ENCODE measurements at places on chromosomes 12 and 14.

- DNase-seq = no peak
Observed at GRCh38 chr12:76976777-76977382, 88.5 kb downstream of the E2F7 start.

DNA sequence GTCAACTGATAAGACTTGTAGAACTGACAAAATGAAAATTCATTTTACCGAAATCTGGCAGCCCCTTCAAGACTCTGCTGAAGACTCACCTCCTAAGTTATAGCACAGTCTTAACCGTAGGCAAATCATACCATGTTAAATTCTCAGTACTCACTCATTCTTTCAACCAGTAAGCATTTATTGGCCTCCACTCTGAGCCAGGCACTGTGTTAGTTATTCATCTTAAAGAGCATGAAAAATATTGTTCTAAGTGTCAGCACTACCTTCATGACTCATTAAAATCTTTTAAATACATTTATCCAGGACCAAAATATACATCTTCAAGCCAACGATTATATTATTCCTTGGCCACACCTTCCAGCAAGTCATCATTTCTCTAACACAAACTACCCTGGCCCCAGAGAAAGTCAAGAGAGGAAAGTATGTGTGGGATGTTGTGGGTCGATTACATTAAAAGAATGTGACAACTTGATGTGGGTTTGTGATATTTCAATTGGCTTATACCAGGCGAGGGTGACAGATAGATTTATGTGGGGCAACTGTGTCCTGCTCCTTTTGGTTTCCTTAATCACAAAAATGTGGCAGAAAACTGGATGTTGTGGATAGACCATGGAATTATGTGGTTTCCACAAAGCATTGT is 55.0 kb downstream of the TMEM30B start:
- DNase-seq = no peak

DNA sequence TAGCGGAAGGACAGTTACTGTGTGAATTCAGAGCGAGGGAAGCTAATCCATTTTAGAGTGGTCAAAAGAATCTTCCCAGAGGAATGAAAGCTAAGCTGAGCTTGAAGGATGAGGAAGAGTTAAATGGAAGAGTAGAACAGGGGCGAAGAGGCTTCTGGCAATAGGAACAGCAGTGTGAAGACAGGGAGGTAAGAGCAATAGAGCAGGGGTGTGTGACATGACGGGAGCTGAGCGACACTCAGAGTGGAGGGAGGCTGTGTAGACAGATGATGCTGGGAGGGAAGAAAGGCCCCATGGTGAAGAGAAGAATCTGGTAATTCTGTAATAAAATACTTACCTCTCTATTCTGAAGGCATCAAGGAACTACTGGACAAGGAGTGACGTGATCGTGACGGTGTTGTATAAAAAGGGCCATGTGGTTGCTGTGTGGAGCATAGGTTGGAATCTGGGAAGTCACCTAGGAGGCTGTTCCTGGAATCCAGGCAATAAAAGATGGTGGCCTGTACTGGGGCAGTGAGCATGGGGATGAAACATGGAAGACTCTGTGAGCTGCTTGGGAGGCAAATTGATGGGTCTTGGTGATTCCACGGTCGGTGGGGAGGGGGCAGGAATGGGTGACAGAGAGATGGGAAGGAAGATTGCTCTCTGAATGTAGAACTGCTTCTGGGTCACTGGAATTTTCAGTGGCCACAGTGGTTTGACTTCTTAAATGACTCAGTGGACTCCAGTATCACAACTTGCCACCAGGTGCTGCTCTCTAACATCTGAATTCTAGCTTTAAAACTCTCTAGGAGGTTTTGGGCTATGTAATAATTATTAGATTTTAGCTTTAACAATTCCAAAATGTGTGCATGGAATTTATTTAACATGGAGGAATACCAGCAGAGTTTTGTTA is 164.1 kb downstream of the ATP23 start:
- DNase-seq = no peak

DNA sequence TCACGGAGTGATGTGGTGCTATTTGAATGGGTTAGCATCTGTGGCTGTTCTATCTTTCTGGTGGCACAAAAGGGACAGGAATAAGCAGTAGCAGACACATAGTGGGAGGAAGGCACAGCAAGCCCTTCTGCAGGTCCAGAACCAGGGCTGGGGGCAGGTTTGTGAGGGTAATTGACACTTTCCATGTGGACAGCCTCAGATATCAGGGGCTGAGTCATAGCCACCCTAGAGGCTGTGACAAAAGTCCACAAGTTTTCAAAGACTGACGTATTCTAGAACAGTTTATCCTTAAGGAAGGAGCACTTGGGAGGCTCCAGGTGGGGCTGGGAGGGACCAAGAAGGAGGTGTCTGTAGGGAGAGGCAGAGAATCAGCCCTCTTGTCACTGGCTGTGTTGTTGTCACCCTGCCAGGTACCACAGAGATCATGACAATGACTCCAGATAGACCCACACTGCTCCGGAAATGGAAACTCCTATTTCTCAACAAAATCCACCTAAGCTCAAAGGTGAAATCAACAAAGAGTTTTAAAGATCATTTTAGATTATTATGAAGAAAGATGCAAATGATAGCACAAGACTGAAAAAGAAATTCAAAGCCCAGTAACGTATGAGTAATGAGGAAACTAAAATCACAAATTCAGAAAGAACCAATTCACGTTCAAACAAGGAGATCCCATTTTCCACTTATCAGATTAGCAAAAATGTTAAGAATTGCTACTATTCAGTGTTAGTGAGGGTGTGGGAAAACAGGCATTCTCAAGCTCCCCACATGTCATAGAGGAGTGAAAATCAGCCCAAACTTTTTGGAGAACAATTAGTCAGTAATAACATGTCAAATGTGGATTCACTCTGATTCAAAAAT is 48.3 kb downstream of the NFKBIA start:
- peak; percentile 37 for DNase-seq

DNA sequence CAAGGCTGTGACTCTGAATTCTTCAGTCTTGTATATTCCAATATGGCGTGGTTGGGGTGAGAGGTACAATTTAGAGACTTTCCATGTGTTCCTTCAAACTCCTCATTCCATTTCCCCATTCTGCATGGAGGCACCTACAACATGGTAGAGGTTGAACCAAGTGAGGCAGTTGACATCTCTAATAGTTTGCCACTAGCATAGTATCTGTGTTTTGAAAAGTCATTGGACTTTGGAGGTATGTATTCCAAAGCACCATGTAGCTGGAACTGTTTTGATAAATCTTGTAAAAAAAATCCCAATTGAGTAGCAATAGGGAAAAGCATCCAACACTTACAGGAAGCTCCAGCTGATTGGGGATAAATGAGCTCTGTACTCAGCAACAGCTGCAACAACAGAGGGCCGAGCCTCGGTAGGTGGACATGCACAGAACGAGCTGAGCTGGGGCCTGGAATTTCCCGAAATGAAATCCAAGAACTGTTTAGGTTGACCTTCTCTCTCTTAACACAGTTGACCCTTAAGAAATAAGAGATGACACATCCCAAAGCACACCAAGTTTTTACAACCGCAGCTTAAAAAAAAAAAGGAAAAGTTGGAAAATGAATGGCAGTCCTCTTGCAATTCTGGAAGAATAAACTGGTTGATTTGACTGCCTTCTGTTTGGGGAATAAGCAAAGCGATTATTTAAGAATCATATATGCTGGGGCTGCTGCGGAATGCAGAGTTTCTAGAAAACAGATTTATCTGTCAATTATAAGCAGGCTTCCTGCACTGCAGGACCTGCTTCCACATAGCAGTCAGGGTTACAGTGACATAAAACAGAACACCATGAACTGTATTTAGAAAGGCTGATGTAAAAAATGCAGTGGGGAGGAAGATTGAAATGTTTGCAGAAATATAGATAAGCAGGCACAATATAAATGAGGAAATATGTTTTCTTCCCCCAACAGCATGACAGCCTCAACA is 194.6 kb upstream of the KRR1 start:
- no peak for DNase-seq

GRCh38 chr14:51341338-51341737 is 101.3 kb downstream of the TMX1 start:
- no peak for DNase-seq

DNA sequence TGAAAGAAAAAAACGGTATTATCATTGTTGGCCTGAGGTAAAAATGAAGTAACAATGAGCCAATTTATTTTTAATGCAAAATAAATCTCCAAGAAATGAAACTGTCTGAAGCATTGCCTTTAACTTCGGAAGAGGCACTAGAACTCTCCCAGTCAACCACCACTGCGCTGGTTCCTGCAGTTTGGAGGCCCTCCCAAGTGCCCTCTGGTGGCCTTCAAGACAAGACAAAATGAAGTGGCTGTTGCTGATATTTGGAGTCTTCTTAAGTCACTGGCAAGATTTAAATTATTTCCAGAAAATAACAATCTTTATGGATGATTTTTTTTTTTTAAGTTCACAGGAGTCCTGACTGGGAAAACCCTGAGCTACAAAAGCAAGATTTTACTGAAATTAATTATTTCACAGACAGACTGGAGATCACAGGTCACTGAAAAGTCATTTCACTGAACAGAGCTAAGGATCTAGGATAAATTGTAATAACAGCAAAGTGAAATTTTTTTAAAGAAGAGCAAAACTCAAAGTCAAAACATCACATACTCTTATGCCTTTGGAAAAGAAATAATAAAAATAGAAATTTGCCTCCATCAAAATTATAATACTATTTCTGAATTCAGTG is 58.2 kb downstream of the DICER1 start:
- DNase-seq = no peak

GRCh38 chr12:79451978-79452377 is 238.8 kb downstream of the PAWR start:
- DNase-seq = no peak

DNA sequence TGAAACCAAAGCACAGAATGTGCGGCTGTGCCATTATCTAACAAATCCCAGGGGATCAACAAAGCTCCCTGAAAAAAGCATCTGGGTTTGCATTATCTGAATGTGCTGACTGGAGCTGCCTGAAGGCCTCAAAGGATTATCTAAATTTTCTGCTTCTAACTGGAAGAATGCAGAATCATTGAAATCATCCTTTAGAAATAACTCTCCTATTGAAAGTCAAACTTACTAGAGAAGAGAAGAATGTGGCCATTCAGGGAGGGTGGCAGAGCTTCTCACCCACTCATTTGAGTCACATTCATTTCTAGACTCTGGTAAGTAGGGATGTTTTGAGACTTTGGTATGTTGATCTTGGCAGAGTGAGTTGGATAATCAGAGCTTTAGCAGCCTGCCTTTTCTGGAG is 220.6 kb upstream of the RGS6 start:
- DNase-seq = no peak

Measured in activated naive CD4-positive, alpha-beta T cell treated with anti-CD3 and anti-CD28 coated beads, Interleukin-2, amount 50 U/mL, for 72 hours (primary cell).